ENCODE measurements at places on chromosomes 12 and 14.

DNA sequence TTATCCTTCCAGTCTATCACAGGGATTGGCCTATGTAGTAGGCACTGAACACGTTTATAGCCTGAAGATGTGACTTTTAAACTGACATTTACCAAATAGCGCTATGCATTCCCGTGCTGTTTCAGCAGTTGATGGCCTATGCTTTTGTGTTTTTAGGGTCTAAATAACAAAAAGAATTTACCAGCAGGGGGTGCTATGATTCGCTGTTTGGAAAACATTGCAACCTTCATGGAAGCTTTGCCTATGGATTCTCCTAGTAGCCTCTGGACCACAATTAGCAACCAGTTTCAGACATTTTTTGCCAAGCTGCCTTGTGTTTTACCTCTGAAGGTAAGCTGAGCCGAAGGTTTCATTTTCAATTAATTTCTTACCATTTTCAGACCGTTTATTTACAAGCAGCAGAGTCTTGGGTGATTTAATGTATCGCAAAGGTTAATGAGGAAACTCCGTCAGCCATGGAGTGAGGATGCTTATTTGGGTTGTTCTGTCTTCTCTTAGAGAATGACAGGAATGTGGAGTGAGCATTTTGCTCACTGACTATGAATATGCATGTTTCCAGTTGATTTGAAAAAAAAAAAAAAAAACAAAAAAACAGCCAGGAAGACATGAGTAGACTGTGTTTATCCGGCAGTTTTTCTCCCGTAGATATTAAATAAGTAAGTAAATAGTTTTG, 133.1 kb downstream of the PRIMA1 start:
- peak; percentile 79 for DNase-seq

DNA sequence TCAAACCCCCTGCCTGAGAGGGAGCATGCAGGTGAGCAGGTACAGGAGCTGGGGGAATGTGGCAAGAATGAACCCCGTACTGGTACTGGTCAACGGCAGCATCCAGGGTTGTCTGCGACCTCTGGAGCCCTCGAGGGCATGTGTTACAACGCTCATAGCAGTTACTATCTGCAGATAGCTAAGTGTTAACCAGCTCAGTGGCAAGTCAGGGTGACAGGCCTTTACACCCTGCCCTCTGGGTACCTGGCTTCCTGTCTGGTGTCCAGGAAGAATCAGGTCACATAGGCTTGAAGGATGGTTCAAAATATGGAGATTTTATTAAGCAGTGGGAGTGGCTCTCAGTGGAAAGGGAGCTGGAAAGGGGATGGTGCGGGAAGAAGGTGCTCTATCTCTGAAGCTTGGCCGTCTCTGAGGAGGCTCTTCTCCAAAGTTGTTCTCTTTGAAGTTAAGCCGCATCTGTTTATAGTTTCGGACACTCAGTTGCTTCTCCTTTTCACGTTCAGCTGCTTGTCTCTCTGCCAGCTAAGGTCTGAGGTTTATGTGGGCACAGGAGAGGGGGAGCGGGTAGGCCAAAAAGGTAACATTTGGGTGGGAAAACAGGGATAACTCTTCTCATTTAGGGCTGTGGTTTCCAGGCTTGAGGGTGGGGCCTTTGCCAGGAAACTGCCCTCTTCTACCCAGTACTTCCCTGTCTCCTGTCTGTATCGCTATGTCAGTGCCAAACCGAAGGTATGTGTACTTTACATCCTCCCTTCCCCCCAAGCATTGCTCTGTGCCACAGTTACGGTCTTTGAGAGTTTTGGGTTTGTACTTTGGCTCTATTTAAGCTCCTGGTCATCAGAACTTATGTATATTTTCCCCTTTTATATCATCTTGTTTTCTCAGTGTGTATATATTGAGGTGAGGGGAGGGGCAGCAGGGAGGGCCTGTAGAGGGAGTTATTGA, 305.8 kb downstream of the RGS6 start:
- no peak for DNase-seq

- DNase-seq = no peak
Observed at GRCh38 chr14:34642595-34642994, 12.6 kb upstream of the SNX6 start.

GRCh38 chr14:103568952-103569351, 6.2 kb downstream of the COA8 start:
- DNase-seq = peak; percentile 73

GRCh38 chr14:102731871-102732800, 45.1 kb upstream of the TRAF3 start:
- no peak for DNase-seq

GRCh38 chr14:28742171-28742846, 24.3 kb upstream of the FOXG1 start:
- no peak for DNase-seq

DNA sequence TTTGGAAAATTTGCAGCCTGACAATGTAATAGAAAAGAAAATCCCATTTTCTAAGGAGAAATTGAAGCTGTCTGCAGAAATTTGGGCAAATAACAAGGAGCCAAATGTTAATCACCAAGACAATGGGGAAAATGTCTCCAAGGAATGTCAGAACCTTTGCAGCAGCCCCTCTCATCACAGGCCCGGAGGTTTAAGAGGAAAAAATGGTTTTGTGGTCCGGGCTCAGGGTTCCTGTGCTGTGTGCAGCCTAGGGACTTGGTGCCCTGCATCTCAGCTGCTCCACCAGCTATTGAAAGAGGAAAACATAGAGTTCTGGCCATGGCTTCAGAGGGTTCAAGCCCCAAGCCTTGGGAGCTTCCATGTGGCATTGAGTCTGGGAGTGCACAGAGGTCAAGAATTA, 298.9 kb downstream of the ATXN7L3B start:
- DNase-seq = no peak

DNA sequence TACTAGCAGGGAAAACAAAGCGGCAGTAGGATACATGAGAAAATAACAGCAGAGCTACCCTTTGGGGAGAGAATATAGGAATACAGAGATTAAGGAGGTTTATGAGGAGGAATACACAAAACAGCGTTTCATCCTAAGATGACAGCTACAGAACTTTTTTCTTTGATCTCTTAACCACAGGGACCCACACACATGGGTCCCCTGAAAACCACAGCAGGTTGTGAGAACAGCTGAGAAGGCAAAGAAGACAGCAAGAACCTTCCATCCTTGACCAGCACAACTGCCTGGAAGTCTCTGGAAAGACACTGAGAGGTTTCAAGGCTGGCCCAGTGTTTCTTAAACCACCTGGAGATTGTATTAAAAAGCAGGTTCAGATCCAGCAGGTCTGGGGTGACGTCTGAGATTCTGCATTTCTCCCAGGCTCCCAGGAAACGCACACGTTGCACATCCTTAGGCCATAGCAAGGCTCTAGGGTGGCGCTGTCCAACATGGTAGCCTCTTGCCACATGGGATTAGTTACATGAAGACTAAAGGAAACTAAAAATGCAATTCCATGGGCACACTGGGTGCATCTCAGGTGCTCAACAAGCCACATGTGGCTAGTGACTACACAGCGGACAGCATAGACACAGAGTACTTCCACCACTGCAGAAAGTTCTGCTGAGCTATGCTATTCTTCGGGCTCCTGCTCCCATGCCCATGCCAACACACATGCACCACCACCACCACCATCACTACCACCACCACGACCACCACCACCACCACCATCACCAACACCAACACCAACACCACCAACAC, 92.3 kb downstream of the FOXN3 start:
- DNase-seq = no peak

DNA sequence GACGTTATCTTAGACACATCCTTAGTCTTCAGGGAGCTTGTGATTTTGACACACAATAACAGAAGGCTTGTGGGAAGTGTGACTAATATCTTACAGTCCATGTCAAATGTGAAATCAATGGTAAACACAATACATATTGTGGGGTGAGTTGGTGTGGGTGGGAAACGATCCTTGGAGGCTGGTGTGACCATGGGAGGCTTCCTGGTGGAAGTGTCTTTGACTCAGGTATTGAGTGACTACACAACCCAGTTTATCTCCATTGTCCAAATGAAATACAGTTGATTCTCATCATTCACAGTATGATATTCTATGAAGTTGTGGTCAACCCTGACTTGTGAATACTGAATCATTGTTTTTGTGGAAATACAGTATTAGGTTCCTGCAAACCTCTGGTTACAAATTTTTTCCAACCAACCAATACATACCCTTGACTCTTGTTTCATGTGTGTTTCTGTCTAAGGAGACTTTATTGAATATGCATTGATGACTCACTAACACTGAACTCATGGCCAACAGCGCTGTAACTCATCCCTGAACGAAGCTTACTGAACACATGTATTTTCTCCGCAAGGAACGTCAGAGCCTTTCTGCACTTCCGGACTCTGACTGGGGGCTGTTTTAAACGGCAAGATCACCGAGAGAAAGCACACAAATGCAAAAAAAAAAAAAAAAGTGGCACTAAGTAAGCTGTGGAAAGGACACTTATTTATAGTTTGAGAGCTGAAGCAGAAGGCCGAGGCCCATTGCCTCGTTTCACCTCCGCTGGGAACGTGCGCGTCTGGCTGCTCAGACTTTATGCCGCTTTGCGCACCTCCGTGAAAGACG, 59.0 kb downstream of the CLMN start:
- no peak for DNase-seq

DNA sequence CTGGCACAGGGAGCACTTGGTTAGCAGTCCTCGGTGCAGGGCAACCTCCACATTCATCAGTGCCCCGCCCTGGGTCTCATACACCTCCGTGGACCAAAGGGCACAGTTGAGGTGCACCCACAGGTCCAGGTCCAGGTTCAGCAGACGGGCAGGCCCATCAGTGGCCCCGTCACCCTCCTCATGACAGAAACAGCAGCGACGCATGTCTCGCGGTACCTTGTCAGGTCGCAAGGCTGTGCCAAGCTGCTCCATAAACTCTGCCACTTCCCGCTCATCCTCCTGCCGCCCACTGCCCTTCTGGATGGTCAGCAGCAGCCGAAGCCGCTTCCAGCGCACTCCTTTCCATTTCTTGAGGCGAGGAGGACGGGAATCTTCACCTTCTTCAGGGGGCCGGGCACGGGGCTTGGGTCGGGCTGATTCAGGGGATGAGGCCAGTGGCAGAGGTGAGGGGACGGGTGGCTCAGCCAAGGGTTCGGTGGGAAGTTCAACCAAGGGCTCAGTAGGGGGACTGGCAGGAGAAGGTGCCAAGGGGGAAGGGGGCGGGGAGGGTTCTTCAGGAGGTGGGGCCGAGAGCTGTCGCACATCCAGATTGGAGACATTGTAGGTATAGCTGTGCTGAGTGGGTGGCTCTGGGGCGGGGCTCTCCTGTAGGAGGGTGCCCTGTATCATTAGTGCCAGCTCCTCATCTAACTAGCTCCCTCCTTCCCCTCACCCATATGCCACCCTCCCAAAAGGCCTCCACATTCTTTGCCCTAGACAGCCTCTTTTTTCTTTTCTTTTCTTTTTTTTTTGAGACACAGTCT, 8.3 kb upstream of the PRKAG1 start:
- no peak for DNase-seq

DNA sequence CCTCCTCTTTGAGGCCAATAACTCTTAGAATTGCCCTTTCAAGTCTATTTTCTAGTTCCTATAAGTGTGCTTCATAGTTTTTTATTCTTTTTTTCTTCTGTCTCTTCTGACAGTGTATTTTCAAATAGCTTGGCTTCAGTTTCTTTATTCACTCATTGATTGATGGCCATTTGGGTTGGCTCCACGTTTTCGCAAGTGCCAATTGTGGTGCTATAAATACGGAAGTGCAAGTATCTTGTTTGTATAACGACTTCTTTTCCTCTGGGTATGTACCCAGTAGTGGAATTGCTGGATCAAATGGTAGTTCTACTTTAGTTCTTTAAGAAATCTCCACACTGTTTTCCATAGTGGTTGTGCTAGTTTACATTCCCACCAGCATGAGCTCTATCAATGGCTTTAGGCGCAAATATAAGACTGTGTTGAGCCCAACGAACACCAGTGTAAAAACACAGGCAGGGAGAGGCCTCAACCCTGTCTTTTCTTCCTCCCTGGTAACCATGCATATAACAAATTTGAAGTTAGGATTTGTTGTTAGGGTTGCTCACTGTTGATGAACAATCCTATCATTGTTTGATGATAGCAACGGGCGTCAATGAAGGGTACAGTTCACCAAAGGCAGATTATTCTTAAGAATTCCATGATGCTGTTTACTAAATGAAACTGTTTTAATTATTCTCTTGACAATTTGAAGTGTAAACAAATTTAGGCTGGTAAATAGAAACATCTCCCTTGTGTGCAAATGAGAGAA, 13.3 kb upstream of the LMNTD1 start:
- DNase-seq = no peak

DNA sequence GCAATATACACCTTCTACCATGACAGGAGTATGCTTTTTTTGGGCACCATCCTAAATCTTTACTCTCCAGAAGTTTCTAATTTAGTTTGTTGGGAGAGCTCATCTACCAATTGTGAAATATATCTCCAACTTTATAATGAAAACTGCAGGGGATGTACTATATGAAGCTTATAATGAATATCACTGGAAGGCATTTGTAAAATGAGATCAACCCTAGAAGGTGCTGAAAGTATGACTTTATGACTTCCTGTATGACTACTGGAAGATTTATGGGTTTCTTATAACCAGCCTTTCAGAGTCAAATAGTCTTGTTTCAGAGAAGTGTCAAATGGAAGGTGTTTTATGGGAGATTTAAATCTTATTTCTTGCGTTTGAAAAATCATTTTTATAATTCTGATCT, 122.9 kb downstream of the MYRFL start:
- no peak for DNase-seq

- no peak for DNase-seq
Observed at GRCh38 chr14:105882626-105883025, 356.2 kb downstream of the TMEM121 start.

DNA sequence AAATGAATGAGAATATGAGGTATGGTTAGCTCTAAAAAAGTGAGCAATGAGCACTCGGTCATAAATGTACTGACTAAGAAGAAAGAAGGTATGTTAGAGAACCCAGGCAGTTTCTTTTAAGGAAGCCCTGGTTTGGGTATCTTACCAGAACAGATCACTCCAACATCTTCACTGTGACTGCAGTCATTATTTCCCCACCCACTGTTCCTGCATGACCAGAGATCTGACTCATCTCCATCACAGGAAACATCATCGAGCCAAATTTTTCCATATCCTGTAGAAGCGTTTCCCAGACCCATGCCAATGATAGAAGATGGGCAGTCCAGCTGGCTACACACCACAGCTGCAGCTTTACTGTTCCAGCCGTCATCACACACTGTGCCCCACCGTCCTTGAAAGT, 48.0 kb downstream of the CD163L1 start:
- DNase-seq = no peak

DNA sequence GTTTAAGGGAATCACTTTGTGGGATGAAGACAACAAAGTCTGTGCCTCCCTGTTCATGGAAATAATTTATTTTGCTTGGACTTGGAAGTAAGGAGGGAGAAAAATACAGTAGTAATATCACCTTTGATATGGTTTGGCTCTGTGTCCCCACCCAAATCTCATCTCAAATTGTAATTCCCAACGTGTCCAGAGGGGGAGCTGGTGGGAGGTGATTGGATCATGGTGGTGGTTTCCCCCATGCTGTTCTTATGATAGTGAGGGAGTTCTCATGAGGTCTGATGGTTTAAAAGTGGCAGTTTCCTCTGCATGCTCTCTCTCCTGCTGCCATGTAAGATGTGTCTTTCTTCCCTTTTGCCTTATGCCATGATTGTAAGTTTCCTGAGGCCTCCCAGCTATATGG, 460.7 kb downstream of the NOVA1 start:
- no peak for DNase-seq

All from ELF-1 (cell line).